ENCODE measurements at places on chromosomes 5 and 9. TPM values are rescaled to one million over a fixed set of nuclear protein-coding genes. Genes with fewer than 3 reads are reported as not detected.

The EQTN gene
- total RNA-seq = not detected

The SPINK6 gene
- not detected for total RNA-seq

The PCDHA1 gene
- total RNA-seq = not detected

The IFNA13 gene
- total RNA-seq = not detected

The FOXI1 gene
- not detected for total RNA-seq

The CMBL gene
- 1.5 TPM for total RNA-seq

The ARHGEF37 gene
- total RNA-seq = 19.7 TPM

The IQGAP2 gene
- 16.6 TPM for total RNA-seq

The PKN3 gene
- 2.5 TPM for total RNA-seq

The DNAH5 gene
- total RNA-seq = 0.22 TPM

The CSNK1G3 gene
- total RNA-seq = 17.4 TPM

The RASEF gene
- 17.4 TPM for total RNA-seq

The TCF7 gene
- 3.2 TPM for total RNA-seq

The CER1 gene
- total RNA-seq = not detected

The SLC9A3 gene
- total RNA-seq = 2.4 TPM

The HTR4 gene
- 0.76 TPM for total RNA-seq
